SHP77 (cell line): ENCODE measurements at places on chromosomes 12 and 14.

DNA sequence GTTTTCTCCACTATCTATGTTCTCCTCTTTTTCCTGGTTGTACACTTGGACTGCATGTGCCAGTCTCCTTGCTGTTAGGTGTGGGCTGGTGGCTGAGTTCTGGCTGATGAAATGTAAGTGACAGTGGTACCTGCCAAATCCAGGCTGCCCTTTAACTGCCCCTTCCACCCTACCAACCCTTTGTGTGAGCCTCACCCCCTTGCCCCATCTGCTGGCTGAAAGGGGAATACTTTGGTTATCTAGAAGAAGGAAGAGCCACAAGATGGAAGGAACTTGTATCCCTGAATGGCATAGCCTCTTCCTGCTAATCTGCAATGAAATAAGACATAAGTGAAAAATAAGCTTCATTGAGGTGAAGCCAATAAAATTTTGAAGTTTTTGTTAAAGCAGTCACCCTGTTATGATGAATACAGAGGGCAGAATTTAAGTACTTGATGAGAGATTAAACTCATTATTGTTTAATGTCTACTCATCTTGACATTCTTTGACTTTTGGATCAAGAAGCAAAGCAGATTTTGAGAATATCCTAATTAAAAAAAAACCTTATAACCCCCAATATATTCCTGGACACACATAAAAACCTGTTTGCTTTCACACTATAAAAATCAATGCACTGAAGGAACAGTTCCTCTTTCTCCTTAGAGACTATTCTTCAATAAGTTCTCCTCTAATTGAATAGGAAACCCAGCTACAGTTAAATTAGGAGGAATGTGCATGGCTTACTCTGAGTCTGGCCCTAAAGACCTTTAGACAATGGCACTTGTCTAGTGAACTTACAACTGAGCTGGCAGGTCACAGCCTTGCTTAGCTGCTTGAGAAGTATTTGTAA, 262.6 kb upstream of the BTG1 start:
- DNase-seq: peak; percentile 36

- peak; percentile 37 for DNase-seq
Observed at GRCh38 chr14:62162998-62163589, 400.9 kb downstream of the SNAPC1 start.

DNA sequence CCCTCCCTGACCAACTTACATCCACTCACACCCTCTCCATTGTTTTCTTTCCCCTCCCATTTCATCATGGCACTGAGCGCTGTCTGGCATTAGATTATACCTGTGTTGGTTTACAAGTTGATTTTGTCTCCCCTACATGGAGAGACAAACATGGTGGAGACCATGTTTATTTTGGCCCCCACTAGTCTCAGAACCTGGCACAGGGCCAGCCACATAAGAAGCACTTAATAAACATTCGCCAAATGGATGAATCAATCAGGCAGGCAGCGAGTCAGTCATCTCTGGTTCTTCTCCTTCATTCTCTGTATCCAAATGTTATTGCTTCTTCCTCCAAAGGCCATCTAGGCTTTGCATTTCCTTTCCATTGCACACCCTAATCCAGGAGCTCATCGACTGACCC, 177.4 kb downstream of the DPF3 start:
- no peak for DNase-seq

DNA sequence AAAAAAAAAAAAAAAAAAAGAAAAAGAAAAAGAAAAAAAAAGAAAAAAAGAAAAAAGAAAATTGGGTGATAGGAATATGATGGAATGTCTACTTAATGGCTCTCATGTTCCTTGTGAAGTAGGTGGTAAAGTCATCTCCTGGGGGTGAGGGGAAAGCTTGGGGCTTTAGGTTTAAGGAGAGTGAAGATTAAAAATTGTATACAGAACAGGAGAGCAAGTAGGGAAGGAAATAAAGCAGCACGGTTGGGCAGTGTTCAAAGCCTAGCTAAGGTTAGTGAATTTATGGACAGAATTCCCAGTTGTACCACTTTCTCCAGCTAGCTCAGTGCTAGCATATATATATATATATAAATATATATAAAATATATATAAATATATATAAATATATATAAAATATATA, 40.0 kb upstream of the SLC2A13 start:
- no peak for DNase-seq

GRCh38 chr12:45558353-45558752, 171.2 kb upstream of the ARID2 start:
- DNase-seq: no peak

- DNase-seq: no peak
Observed at GRCh38 chr14:76391981-76392690, 16.2 kb downstream of the ESRRB start.

- DNase-seq: no peak
Observed at GRCh38 chr12:7242176-7243101, 53.0 kb downstream of the PEX5 start.

GRCh38 chr14:36658123-36659009, 3.3 kb upstream of the PAX9 start:
- no peak for DNase-seq

DNA sequence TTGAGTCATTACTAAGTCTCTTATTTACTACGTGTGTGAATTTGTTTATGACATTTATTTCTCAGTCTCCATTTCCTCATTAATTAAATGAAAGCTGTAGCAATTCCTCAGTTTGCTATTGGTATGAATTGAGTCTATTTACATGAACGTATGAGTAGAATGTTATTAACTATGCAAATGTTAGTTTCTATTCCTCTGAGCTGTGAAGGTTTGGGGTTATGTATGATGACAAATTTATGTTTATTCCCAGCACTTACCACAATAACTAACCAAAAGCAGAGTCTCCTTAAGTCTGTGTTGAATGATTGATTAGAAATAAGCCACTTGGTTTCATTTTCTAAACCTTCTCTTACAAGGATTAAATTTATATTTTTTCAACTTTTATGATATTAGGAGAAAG, 1340.9 kb downstream of the FSCB start:
- DNase-seq: no peak

- DNase-seq: no peak
Observed at GRCh38 chr14:20608383-20609110, 17.4 kb upstream of the RNASE12 start.

DNA sequence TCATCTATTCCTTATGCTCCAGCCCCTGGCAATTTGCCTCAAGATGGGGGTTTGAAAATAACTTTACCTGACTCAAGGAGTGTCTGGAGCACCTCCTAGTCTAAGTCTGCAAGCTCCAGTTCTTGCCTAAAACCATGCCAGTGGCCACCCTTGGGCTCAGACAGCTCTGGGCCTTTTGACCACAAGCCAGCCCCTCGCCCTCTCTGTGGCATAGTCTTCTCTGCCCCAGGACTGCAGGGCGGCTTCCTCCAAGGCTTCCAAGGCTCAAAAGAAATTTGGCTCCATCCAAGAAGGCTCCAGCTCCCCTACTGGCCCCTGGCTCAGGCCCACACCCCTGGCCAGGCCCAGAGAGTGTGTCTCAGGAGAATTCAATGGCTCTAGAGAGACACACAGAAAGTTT, 14.8 kb downstream of the ACVRL1 start:
- DNase-seq: no peak

GRCh38 chr12:67925077-67925476, 64.2 kb upstream of the IFNG-AS1 start:
- no peak for DNase-seq

DNA sequence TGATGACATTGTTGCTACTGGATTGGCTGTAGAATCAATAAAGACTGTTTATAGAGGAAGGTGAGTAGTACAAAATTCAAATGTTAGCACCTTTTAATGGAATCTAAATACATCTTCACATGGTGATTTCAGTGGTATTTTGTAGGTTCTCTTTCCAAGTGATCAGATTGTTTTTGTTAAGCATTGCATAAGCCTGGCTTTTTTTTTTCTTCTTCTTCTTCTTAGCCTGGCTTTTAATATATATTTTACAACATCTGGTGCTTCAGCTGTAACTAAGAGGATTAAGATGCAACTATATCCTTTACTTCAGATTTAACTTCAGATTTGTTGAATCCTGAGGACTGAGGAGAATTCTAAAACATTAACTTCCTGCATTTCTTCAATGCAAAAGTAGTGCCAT, 57.3 kb upstream of the ATF1 start:
- no peak for DNase-seq

GRCh38 chr12:24499151-24500146, 449.5 kb downstream of the BCAT1 start:
- no peak for DNase-seq
